GF-D8 (cell line): ENCODE measurements at places on chromosomes 6 and 20.
A peak's percentile ranks its signal among the peaks of the same experiment; 100 is the strongest.

- DNase-seq: no peak
Observed at GRCh38 chr20:42588847-42589246, 600.9 kb downstream of the PTPRT start.

- DNase-seq: peak; percentile 34
Observed at GRCh38 chr6:12363651-12364381, 73.7 kb downstream of the EDN1 start.

- DNase-seq: no peak
Observed at GRCh38 chr20:57652606-57653545, 32.6 kb upstream of the ZBP1 start.

DNA sequence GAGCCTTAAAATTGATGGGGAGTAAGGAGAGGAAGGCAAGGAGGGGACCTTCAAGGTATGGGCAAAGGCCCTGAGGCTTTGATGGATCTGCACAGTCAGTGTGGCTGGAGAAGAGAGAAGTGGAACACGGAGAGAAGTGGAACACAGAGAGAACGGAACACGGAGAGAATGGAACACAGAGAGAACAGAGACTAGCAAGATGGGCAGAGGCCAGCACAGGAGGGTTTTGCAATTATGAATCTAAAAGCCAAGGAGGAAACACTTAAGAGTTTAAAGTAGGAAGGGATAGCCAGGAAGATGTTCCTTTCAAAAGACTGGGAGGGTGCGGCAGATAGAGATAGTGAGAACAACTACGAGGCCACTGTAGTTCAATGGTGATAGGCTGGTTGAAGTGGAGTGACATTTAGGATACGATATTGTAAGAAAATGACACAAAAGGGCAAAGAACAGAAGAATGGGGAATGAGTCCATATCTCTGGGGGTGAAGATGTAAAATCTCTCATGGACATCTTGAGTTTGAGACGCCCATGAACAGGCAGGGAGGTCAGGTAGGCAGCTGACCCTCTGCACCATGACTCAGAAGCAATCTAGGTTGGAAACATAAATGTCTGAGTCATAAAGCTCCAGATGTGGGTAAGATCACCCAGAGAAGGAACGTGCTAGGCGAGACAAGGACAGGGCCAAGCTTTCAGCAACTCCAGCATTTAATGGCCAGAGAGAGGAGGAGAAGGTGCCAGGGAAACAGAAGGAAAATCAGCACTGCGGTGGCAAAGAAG is 25.4 kb downstream of the ZMYND8 start:
- no peak for DNase-seq

DNA sequence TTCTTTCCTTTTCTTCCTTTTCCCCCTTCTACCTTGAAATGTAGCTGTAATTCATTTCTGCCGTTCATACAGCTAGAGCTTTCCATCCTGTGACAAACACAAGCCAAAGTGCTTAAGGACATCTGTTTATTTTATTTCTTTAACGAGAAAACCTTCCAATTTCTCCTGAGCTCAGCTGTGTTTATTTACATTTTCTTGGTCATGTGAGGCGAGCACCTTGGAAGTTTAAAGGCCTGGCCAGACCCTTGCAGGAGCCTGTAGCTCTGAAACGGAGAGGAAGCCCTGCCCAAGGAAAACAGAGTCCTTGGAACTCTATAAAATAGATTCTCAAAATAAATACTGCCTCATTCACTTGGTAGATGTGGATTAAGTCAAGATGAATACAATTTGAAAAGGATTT is 223.1 kb downstream of the EYA2 start:
- DNase-seq: no peak
